Ascending aorta (tissue), 2 donors: ENCODE measurements at places on chromosomes 11 and 22. TPM values are rescaled to one million over a fixed set of nuclear protein-coding genes. Genes with fewer than 3 reads are reported as not detected.

The TRPM5 gene
- total RNA-seq: not detected

The KIAA1671 gene
- 79.0 TPM for total RNA-seq

The DEUP1 gene
- not detected for total RNA-seq

The GRAP2 gene
- not detected for total RNA-seq

The PIWIL4 gene
- total RNA-seq: 4.5 TPM

GRCh38 chr11:15609445-15609844 lies 494.7 kb downstream of the INSC start:
- DNase-seq: no peak
- no peaks in the 10 kb centered on the region for H3K4me1 ChIP-seq
- H3K27ac ChIP-seq: no peak overlapping the region

DNA sequence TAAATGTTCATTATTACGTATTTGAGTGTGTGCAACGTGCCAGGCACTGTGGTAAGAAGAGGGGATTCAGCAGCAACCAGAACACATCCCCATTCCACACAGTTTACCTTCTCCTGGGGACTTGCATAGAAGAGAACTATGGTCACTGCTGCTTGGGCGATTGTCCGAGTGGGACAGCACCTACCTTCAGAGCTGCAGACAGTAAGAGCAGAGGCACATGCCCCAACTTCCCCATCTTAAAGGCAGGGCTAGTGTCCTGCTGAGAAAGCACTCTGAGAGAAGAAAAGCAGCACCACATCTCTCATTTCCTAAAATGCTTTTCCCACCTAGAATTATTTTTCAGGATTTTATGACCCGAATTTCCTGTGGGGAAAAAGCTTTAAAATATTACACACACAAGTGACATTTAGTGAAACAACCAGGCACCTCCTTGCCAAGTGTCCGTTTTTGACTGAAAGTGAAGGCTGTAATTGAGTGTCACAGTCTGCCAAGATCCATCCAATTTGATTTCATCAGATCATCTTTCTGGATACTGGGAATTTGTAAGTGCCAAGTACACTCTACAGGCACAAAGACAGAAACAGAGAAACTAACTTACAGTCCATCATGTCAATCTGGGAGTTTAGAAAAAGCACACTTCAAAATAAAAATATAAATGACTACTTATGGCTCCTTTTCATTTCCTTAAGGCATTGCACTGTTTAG lies 24.6 kb downstream of the TRAF6 start:
- peaks cover 5% of the 10 kb centered on the region for H3K4me1 ChIP-seq
- H3K27me3 ChIP-seq: no peaks in the 10 kb centered on the region
- peaks cover 27% of the 10 kb centered on the region for H3K36me3 ChIP-seq
- no peak for DNase-seq

GRCh38 chr11:123055191-123055901 lies 6.6 kb downstream of the HSPA8 start:
- H3K27me3 ChIP-seq: no peaks in the 10 kb centered on the region
- H3K4me1 ChIP-seq: peaks cover 43% of the 10 kb centered on the region
- no peak overlapping the region for H3K27ac ChIP-seq
- peaks cover 65% of the 10 kb centered on the region for H3K36me3 ChIP-seq
- no peak for DNase-seq
- no peak overlapping the region for H3K4me3 ChIP-seq

DNA sequence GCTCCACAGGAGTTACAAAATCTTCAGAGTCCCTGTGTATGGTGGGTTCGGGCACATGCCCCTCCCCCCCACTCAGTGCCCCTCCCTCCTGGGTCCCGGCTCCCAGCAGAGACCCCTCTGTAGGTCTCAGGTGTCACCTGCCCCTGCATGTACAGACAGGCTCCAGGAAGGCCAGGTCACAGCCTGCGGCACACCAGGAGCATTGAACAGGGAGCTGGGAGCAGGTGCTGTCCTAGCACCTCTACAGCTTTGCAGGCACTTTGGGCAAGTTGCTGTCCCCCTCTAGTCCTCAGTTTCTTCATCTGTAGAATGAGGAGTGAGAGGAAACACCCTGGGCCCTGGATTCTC lies 80.1 kb upstream of the RTL6 start:
- DNase-seq: no peak
- no peaks in the 10 kb centered on the region for H3K36me3 ChIP-seq
- no peaks in the 10 kb centered on the region for H3K27me3 ChIP-seq
- no peaks in the 10 kb centered on the region for H3K4me1 ChIP-seq

GRCh38 chr11:112525844-112526590 lies 265.4 kb upstream of the PLET1 start:
- H3K27ac ChIP-seq: no peak overlapping the region
- H3K4me3 ChIP-seq: no peak overlapping the region
- H3K27me3 ChIP-seq: no peaks in the 10 kb centered on the region
- H3K36me3 ChIP-seq: no peaks in the 10 kb centered on the region
- DNase-seq: no peak

DNA sequence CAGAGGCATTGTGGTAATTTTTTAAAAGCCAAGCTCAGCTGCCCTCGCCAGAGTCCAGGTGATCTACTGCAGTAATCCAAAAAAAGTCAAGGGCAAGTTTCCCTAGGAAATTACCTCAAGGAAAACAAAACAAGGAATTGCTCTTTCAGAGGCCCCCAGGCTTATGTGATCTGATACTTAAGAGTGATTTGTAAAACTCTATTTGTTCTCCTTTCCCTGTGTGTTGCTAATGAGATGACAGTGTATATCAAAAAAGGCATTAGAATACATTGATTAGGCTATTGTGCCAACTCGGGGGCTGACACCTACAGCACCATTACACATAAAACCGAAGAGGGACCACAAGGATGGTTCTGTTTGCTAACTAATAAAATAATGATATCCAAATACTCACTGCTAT lies 44.5 kb upstream of the CHRM4 start:
- no peaks in the 10 kb centered on the region for H3K27me3 ChIP-seq
- no peak overlapping the region for H3K4me3 ChIP-seq
- DNase-seq: no peak
- no peak overlapping the region for H3K27ac ChIP-seq

DNA sequence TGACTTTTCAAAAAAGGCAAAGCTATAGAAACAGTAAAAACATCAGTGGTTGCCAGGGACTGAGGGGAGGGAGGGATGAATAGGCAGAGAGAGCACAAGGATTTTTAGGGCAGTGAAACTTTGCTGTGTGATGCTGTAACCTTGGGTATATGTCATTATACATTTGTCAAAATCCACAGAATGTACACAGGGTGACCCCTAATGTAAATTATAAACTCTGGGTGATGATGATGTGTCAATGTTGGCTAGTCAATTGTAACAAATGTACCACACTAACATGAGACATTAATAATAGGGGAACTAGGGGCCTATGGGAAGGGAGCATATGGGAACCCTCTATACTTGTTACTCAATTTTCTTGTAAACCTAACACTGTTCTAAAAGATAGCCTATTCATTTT lies 24.8 kb downstream of the RIBC2 start:
- no peaks in the 10 kb centered on the region for H3K27me3 ChIP-seq
- peaks cover 4% of the 10 kb centered on the region for H3K4me1 ChIP-seq
- H3K4me3 ChIP-seq: no peak overlapping the region
- no peaks in the 10 kb centered on the region for H3K36me3 ChIP-seq

- no peak overlapping the region for H3K27ac ChIP-seq
- no peak overlapping the region for H3K4me3 ChIP-seq
- no peaks in the 10 kb centered on the region for H3K36me3 ChIP-seq
- DNase-seq: no peak
- H3K27me3 ChIP-seq: no peaks in the 10 kb centered on the region
- no peaks in the 10 kb centered on the region for H3K4me1 ChIP-seq
These were observed 2.0 kb downstream of the JRKL start for GRCh38 chr11:96391698-96392307.

DNA sequence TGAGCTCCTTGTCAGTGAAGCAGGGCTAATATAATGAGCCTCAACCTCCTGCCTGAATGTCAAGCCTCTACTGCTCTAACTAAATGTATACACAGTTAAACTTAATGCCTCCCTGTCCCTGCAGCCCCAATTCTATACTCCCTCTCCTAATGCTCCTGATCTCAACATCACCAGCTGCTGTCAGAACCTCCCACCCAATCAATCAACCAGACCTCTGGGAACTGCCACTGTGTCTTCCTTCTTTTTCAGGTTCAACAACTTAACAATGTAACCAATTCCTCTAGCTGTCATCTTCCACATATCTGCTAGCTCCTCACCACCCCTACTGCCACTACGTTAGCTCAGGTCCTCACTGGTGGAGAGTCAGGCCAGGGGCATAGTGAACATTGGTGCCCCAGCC lies 339.8 kb upstream of the NARS2 start:
- H3K27ac ChIP-seq: no peak overlapping the region
- no peak overlapping the region for H3K4me3 ChIP-seq
- H3K36me3 ChIP-seq: no peaks in the 10 kb centered on the region

DNA sequence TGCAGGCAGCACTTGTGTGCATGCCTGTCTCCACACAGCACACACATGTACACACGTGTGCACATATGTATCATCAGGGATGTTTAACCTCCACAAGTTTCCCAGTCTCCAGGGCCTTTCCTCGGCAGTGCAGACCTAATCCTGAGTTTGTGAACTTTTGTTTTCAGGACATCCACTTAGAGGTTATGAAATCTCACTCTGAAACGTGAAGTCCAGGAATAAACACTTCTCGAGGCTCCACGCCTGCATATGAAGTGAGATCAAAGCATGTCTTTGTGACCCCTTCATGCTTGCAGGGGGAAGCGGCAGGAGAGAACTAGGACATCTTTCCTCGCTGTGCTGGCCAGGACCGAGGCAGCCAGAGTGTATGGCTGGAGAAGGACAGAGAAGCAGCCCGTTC lies 3.1 kb downstream of the SHISAL1 start:
- H3K4me3 ChIP-seq: no peak overlapping the region
- H3K27me3 ChIP-seq: no peaks in the 10 kb centered on the region
- H3K4me1 ChIP-seq: peaks cover 4% of the 10 kb centered on the region

- H3K27ac ChIP-seq: peak overlapping the region; percentile 39
- DNase-seq: no peak
- no peaks in the 10 kb centered on the region for H3K4me1 ChIP-seq
- no peak overlapping the region for H3K4me3 ChIP-seq
- no peaks in the 10 kb centered on the region for H3K27me3 ChIP-seq
These were observed 143.4 kb downstream of the MAML2 start for GRCh38 chr11:96199563-96200025.

GRCh38 chr11:13667245-13667644 lies 1.2 kb upstream of the FAR1 start:
- no peaks in the 10 kb centered on the region for H3K27me3 ChIP-seq
- peaks cover 3% of the 10 kb centered on the region for H3K4me1 ChIP-seq
- H3K27ac ChIP-seq: no peak overlapping the region
- no peaks in the 10 kb centered on the region for H3K36me3 ChIP-seq

DNA sequence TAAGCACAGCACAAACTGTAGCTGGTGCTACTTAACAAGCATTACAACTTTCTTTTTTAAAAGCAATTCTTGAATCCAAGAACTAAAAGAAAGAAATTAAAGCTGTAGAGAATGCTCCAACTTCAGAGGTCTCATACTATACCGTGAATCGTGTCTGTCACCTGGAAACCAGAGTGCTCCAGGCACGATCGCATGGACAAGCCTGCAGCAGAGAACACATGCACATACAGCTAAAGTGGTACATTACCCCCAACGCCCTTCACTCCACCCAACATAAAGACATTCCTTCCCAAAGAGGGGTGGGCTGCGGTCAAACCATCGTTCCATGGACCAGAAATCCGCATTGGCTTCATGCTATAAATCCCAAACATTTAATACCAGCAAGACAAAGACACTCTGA lies 31.5 kb downstream of the CHKA start:
- H3K4me3 ChIP-seq: no peak overlapping the region
- H3K4me1 ChIP-seq: no peaks in the 10 kb centered on the region
- DNase-seq: no peak
- no peaks in the 10 kb centered on the region for H3K36me3 ChIP-seq
- H3K27ac ChIP-seq: no peak overlapping the region

DNA sequence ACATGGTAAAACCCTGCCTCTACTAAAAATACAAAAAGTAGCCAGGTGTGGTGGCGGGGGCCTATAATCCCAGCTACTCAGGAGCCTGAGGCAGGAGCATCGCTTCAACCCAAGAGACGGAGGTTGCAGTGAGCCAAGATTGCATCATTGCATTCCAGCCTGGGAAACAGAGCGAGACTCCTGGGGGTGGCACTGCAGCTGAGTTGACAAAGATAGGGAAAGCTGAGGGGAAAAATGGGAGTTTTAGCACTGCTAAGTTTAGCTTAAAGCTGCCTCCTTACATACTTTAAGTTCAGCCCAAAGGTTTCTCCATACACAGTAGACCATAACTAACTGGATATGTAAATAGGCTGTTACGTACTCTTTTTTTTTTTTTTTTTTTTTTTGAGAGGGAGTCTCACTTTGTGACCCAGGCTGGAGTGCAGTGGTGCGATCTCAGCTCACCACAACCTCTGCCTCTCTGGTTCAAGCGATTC lies 9.0 kb upstream of the USP28 start:
- no peaks in the 10 kb centered on the region for H3K27me3 ChIP-seq
- no peaks in the 10 kb centered on the region for H3K36me3 ChIP-seq
- no peak overlapping the region for H3K4me3 ChIP-seq
- H3K27ac ChIP-seq: no peak overlapping the region
- DNase-seq: no peak

DNA sequence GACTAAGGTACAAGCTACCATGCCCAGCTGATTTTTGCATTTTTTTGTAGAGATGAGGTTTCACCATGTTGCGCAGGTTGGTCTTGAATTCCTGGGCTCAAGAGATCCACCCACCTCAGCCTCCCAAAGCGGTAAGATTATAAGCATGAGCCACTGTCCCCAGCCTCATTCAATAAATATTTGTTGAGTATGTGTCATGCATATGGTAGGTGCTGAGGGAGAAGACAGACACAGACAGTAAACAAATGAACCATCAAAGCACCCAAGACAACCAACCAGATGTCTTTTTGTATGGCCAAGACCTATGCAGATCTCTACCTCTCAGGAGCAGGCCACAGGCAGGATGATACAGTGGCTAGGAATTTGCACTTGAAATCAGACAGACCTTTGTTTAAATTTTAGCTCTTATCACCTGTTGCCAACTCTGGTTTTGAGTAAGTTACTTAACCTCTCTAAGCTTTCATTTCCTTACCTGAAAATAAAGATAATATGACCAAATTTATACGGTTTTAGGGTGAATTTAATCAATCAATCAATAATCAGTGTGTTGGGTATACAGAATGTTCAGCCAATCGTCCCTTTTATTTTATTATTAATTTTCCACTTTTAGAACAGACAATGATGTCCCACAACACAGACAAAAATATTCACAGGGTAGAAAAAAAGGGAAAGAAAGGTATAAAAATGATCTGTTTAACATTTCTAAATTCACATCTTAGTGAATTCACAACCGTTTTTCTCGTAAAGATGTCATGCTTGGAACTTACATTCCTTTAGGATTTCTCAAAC lies 128.2 kb downstream of the SGSM3 start:
- peak overlapping the region; percentile 69 for H3K27ac ChIP-seq
- H3K4me1 ChIP-seq: peaks cover 3% of the 10 kb centered on the region
- H3K4me3 ChIP-seq: peak overlapping the region; percentile 33
- no peak for DNase-seq
- H3K36me3 ChIP-seq: no peaks in the 10 kb centered on the region

DNA sequence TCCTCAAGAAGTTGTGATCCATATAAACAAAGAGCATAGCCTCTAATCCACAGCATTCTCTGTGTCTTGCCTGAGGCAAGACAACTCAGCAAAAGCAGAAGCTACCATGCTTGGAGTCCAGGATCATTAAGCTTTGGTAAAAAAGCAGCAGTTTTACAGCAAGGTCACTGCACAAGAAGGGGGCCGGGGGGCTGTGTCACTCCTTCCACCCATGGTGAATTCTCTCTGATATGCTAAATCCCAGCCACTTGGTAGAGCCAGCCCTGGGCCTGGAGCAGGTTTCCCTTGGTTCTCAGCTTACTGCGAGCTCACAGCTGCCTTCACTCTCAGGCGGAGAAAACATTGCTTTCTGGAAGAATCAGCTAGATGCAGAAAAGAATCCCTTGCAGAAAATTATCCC lies 144.7 kb downstream of the TENM4 start:
- no peaks in the 10 kb centered on the region for H3K27me3 ChIP-seq
- no peak for DNase-seq
- H3K4me3 ChIP-seq: no peak overlapping the region
- H3K4me1 ChIP-seq: no peaks in the 10 kb centered on the region
- H3K27ac ChIP-seq: no peak overlapping the region
- H3K36me3 ChIP-seq: no peaks in the 10 kb centered on the region
